ENCODE measurements at places on chromosomes 6 and 20. TPM values are rescaled to one million over a fixed set of nuclear protein-coding genes. Genes with fewer than 3 reads are reported as not detected.

The CALHM6 gene
- polyA plus RNA-seq, result 3.2 TPM

The MYLIP gene
- 51.3 TPM for polyA plus RNA-seq

The EYS gene
- polyA plus RNA-seq, result 0.69 TPM

The SEL1L2 gene
- 0.07 TPM for polyA plus RNA-seq

The EYA2 gene
- 0.49 TPM for polyA plus RNA-seq

The GPLD1 gene
- 2.6 TPM for polyA plus RNA-seq

The TFAP2A gene
- 23.5 TPM for polyA plus RNA-seq

The ZBP1 gene
- 0.21 TPM for polyA plus RNA-seq

The AGER gene
- 15.8 TPM for polyA plus RNA-seq

The CNR1 gene
- polyA plus RNA-seq, result 0.90 TPM

The HLA-F gene
- polyA plus RNA-seq, result 4.7 TPM

DNA sequence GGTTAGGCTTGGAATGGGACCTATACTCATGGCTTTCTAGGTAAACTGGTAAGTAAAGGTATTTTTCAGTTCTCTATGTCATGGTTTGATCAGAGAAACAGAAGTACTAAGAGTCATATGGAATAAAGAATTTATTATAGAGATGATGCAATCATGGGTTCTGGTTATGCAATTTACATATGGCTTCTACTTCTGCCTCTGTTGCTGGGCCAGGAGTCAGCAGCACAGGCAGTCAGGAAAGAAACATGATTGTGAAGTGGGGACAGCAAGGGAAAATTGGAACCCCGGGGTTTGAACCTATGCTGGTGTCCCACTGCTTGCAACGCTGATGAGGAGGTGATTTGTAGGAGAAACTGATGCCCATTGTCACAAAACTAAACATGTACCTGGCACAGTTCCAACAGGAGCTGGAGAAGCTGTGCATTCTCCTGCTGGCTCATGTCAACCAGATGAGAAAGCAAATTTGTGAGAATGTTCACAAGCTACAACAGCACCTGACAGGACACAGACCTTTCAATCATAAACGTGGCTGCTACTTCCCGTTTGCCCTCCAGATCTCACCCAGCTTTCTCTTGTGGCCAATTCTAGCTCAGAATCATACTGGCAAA is 887.1 kb downstream of the TFAP2A start:
- no peak for DNase-seq

DNA sequence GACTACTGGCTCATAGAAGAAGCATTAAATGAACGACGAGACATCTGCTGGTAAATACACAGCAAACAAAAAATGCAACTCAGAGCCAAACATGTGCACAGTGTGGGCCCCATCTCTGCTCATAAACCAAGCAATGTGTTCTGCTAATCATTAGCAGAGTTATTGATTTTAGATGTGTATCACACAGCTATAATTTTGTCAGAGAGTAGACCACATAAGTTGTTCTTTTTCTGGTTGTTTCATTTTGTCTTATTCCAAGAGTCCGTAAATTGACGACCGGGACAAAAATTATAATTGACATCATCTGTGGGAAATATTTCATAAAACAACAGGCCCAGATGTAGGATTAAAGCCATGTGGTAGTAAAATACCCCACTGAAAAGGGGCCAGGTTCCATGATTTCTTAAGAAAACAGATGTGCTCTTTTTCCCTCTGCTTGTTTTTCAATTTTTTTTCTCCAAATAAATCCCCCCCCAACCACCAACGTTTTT is 423.6 kb downstream of the HAO1 start:
- DNase-seq, result no peak

DNA sequence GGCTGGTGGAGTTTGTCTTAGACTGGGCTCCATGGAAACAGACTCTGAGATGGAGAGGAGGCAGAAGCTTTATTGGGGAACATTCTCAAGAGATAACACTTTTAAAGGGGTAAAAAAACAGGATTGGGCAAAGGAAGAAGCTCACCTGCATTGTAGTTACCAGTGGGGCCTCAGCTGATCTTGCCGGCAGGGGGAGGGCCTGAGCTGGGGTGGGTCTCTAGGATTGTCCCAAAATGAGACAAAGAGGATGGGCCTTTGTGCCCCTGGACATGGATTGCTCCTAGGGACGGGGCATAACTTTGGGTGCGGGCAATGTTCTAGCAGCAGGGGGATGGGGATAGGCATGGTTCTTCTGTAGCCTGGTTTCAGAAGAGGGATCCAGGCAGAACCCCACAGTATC is 12.5 kb downstream of the SGK2 start:
- DNase-seq, result no peak

- no peak for DNase-seq
Measured at GRCh38 chr6:142238881-142239280, 62.9 kb upstream of the ADGRG6 start.

GRCh38 chr20:22974354-22974753 is 60.8 kb upstream of the SSTR4 start:
- DNase-seq, result no peak

- DNase-seq, result no peak
Measured at GRCh38 chr6:7173843-7174503, 66.2 kb downstream of the RREB1 start.

- no peak for DNase-seq
Measured at GRCh38 chr6:157997893-157998608, 16.4 kb downstream of the SYNJ2 start.

DNA sequence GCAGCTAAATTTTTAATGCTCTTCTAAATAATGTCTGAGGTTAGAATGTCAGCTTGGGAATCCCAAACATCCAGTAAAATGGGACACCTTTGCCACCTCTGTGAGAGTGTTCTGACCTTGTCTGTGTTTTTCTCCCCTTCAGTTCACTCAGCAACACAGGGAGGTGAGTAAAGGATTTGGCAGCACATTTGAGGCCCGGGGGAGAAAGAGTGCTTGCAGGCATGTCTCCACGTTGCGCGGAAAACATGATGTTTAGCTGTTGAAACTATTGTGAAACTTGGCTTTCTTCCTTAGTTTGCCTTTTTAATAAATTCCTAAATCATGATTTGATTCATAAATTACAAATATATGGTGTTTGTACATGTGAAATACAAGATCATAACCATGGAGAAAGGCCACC is 707.8 kb upstream of the FLRT3 start:
- DNase-seq, result no peak

GRCh38 chr6:161542346-161542980 is 268.6 kb upstream of the AGPAT4 start:
- no peak for DNase-seq

GRCh38 chr6:134510920-134511319 is 193.0 kb upstream of the SGK1 start:
- no peak for DNase-seq

DNA sequence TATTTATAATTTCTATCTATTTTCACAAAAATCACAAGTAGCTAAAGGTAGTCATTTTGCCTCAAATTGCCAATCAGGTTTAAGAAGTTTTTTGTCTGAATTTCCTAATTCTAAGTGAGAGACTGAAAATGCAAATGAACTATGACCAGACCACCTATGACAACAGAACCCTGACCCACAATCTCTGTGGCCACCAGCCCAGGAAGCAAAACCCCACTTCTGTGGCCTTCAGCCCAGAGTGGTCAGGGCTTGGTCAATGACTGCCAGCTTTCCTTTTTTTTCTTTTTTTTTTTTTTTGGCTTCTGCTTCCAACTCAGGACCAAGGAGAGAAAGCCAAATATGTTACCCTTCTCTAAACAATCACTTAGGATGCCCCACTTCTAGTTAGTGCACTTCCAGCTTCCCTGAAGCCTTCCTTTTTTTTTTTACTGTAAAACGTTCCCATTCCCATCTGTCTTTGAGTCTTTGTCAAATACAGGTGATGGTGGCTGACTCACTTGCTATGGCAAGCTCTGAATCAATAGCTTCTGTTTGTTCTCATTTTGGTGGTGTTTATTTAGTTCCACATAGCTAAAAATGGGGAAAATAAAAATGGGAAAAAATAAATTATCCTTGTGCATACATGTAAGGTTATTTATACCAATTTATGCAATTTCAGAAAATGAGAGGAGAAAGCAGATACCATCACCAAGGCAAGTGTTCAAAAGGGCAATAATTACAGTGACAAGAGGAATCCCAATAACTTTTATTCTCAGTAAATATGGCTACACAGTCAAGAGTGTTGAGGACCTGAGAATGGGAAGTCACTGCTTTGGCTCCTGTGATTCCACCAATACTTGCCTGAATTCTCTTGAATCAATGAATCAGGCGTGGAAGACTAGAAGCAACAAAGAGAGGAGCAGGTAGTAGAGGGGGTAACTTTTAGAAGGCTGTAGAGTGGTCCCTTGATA is 170.3 kb upstream of the PDE7B start:
- DNase-seq, result no peak

DNA sequence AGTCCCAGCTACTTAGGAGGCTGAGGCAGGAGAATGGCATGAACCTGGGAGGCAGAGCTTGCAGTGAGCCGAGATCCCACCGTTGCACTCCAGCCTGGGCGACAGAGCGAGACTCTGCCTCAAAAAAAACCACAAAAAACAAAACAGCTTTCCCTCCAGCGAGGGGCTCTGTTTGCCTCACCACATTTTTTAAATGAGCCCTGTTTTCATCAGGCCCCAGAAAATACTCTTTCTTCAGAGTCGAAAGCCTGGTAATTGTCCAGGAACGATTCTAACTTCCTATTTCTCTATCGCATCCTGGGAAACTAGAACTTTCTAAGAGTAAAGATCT is 12.2 kb downstream of the MTG2 start:
- DNase-seq, result no peak

DNA sequence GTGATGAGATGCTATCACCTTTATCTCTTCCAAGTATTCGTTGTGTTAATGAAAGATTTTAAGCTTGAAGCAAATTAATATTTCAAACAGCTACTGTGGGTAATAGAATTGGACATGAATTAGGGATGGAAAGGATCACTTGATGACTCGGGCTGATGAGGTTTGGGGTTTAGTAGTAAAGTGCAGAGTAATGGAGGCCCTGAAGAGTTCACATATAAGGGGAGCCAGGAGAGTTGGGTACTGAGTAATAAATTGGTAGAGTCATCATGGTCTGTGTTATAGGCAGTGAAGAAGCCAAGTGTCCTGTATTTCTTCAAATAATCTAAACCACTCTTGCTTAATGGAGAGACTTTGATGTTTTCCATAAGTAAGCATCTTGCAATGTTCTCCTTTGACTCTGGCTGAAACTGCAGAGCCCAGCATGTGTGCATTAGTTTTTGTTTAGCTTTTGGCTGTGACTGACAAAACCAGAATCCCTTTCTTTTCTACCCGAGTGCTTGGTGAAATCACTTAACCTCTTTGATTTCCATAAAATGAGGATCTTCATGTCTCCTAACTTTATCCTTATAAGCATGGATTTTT is 57.6 kb downstream of the L3MBTL3 start:
- no peak for DNase-seq

- no peak for DNase-seq
Measured at GRCh38 chr20:40154514-40154913, 534.5 kb downstream of the MAFB start.

DNA sequence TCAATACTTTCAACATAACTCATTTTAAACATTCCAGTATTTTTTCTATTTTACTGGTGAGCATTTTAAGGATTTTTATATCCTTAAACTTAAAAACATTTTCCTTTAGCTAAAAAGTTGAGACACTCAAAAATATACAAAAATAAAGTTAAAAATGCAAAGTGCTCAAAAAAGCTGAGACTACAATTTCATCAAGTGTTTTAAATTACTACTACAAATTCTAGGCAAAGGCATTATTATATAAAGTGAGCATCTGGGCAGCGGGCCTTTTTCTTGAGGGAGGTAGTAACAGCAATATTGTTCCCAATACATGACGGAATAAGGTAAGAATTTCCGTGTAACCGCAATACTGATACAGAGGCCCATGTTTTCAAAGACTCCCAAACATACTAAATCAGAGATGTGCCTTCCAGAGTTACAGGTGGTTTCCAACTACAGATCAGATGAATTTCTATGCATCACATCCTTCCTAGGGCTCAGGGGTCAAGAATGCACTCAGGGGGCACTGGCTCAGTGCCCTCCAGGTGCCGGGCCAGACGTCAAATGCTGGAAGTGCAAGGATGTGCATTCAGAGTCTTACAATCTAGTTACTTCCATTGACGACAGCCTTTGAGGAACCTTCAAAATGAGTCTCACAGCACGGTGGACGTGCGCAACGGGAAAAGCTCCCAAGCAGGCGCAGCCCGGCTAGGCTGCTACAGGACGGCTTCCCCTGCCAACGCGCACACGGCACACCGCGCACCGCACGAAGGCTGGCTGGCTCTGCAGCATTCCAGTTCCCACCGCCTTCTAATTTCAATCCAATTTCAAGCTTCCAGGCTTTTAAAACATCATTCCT is 1.7 kb downstream of the PHF10 start:
- no peak for DNase-seq

DNA sequence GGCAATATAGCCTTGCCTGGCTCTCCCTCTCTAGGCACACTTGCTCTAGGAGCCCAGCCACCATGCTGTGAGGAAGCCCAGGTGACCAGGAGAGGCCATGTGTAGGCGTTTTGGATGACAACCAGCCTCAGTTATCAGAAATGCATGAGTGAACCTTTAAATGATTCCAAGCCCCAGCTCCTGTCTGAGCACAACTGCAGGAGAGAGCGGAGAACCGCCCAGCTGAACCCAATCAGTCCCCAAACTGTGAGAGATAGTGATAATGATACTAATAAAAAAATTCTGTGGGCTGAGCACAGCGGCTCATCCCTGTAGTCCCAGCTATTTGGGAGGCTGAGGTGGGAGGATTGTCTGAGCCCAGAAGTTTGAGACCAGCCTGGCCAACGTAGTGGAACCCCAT is 83.8 kb upstream of the TOX2 start:
- no peak for DNase-seq

DNA sequence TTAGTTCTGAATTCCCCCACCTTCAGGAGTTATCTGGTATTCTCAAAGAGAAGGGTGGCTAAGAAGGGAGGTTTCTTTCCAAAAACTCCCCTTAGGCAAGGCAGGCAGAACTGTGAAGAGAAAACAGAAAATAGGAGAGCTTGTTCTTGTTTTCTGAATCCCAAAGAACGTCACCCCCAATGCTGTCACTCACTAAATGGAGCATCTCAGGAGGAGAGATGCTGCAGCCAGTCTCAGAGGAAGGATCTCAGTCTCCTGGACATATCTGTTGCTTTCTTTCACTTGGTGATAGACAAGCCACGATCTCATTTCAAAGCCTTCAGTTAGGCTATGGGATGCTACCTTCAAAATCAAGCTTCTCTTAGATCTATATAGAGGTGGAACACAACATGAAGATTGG is 16.1 kb upstream of the MYB start:
- DNase-seq, result no peak

- no peak for DNase-seq
Measured at GRCh38 chr6:150413198-150413597, 44.4 kb downstream of the IYD start.

GRCh38 chr20:46512943-46513844 is at the start of gene ZNF334:
Gene ZNF334, minus strand, starts transcription at chr20:46513559. Its CDS starts 1,457 bp downstream, at chr20:46512102.
- no peak for DNase-seq

DNA sequence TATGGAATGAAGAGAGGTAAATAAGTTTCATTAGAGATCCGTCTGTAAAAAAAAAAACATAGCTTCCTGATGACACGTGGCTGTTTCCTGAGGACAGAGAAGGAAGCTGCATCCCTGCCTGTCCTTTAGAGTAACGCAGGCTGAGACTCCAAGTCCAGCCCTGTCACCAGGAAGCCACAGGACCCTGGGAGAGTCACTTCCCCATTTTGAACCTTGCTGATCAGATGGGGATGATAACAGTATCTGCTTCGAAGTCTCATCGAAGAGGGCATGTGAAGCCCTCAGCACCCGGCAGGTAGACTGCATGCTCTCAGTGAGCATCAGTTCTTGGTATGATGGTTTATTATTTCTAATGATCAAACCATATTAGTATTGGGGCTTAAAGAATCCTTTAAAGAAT is 139.1 kb upstream of the KCNG1 start:
- DNase-seq, result no peak

- DNase-seq, result no peak
Measured at GRCh38 chr6:121881974-121882667, 446.7 kb downstream of the GJA1 start.
